ENCODE measurements at places on chromosomes 2 and 18.

DNA sequence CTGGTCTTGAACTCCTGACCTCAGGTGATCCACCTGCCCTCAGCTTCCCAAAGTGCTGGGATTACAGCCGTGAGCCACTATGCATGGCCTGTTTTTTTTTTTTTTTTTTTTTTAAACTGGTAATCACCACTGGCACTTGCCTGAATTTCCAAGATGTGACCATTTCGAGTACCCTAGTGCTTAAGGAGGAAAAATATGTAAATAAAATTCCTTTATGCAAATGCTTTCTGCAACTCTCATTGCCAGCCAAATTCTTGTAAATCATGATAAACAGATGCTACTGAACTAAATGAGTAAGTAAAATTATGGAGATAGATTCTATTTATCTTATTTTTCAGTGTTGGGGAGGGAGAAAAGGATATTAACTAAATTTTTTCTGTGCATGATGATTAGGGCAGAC is 18.6 kb downstream of the CDCA7 start:
- DNase-seq: no peak

DNA sequence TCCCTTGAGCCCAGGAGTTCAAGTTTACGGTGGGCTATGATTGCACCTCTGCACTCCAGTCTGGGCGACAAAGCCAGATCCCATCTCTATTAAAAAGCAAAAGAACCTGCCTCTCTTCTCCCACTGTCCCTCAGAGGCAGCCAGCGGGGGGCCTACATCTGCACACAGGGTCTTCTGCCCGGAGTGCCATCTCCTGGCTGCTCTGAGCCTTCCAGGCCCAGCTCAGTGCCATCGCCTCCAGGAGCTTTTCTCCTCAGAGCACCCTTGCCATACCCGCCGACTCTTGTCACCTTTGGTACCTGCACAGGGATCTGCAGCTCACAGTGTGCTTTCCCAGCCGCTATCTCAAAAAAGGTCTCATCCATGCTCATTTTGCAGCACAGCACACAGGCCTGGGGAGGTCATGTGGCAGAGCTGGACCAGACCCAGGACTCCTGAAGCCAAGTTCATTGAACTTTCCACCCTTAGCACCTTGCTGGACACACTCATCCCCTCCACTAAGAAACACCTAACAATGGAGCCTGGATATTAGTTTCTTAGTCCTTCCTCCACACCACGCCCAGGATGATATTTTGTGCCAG is 186.3 kb downstream of the HAUS1 start:
- DNase-seq: no peak

DNA sequence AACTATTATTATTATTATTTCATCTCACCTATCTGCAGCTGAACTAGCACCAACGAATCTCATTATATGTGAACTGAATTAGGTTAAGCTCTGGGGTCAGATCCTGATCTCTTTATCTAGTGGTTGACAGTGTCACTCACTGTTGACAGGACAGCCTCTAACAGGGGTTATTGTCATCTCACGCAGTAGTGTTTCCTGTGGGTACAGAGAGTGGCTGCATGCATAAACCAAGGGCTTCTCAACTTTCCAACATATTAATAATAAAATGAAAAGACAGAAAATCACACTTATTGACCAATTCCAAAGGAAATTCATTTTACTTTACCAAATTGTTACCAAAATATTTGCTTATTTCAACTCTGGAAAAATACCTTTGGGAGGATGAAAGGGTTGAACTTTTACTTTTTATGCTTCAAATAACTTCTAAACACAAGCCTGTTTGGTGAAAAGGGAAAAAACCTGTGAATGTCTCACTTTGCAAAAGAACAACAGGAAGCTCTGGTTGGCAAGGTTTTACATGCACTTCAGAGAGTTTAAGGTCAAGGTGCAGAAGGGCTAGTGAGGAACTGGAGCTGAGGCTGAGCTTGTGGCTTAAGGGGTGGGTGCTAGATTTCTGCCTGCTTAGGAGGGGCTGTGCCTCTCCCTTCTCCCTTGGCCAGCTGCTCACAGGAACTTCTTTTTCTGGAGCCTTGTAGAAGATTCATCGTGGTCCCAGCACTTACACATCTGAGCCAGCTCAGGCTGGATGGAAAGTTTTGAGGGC is 72.6 kb downstream of the CTAGE1 start:
- DNase-seq: no peak

- DNase-seq: no peak
Measured at GRCh38 chr18:78330766-78331165, 648.9 kb upstream of the SALL3 start.

- no peak for DNase-seq
Measured at GRCh38 chr2:27139310-27139709, at the start of gene PRR30. Gene PRR30 (minus strand): TSS chr2:27139410. CDS start chr2:27138329, 1,081 bp downstream.

DNA sequence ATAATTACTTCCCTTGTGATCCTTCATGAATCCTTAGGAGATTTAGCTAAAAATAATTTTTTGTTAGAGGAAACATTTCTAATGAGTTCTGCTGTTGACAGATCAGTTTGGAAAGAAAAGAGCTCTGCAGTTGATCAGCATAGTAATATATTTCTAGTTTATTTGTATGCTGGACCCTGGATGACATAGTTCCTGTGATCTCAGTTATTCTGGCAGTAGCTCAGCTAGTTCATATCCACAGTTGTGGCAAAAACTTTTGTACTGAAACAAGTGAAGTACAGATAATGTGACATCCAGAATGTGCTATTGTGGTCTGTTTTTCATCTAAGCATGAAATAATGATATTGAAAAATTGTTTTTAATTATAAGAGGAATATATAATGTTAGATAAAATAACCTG is 33.7 kb downstream of the ABI2 start:
- DNase-seq: no peak

GRCh38 chr2:102304268-102304667 is 7.1 kb upstream of the IL1RL1 start:
- DNase-seq: no peak

DNA sequence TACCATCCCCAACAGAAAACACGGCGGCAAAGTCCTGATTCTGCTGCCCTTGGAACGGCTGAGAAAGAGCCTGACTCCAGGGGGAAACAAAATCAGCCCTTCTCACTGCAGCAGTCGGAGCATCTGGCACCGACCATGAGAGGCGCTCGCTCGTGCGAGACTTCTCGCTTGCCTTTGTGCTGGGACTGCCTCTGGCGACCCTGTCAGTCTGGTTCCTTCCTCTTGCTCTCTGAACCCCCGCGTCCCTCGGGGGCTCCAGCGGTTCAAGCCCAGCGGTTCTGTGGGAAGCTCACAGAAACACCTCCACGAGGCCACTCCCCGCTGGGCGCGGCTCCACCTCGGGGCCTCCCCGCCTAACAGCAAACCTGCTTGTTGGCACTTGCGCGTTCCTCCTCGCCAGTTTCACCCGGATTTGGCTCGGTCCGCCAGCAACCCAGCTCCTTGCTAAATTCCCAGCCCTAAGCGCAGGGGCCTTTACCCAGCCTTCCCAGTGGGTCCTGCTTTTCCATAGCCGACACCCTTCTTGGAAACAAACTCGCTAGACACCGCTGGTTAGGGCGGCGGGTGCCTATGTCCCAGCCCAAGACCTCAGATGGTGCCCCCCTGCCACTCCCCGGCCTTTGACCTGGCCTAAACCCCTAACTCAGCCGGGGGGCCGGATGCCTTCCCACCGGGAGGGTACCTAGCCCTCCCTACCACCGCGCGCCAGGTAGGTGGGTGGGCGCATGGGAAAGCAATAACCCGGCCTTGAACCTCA is 2.2 kb downstream of the RND3 start:
- DNase-seq: no peak

GRCh38 chr18:29084120-29084519 is 907.2 kb upstream of the CDH2 start:
- no peak for DNase-seq

DNA sequence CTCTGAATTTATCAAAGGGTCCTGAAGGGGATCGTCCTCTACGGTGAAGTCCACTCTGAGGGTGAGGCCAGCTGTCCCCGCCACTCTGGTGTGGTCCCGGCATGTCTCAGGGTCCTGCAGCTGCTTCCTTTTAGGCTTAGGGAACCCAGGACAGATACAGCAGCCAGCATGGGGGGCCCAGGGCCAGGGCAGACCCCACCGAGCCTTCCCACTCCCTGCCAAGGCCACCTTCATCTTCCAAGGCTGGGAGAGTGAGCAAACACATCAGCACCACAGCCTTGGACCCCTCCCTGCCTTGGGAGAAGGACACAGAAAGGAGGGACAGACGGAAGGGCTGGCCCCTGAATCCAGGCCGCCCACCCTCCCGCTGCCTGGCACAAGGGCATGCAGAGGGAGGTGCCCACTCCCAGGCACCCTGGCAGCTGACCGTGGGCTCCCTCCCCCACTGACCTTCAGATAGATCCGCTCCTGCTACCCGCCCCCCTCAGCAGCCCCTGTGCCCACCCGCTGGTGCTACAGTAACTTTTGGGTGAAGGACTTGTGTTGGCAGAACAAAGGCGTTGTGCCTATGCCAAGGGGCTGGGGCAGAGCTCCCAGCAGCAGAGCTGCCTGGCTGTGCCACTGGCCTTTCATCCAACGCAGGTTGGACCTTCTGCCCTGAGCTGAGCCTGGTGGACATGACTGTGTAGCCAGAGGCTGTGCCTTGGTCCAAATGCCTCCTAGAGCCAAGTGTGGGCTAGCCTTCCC is 7.6 kb downstream of the CYP26B1 start:
- no peak for DNase-seq

DNA sequence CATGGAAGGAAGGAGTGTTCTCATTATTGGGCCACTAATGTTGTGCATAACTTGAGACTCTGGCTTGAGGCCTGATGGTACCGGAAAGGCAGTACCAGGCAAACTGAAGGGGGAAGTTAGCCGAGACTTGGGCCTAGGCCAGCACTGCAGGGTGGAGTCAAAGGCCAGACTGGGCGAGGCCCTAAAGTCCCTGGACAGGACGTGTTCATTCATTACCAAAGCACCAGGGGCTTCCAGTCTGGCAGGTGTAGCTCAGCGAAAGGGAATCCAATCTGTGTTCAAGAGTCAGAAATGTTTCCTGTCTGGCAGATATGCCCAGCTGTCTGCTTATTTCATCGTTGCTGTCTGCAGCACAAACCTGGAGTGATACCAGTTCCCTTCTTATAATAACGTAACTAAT is 4.7 kb upstream of the ITSN2 start:
- no peak for DNase-seq

- DNase-seq: no peak
Measured at GRCh38 chr2:1584691-1585485, 159.4 kb downstream of the PXDN start.

DNA sequence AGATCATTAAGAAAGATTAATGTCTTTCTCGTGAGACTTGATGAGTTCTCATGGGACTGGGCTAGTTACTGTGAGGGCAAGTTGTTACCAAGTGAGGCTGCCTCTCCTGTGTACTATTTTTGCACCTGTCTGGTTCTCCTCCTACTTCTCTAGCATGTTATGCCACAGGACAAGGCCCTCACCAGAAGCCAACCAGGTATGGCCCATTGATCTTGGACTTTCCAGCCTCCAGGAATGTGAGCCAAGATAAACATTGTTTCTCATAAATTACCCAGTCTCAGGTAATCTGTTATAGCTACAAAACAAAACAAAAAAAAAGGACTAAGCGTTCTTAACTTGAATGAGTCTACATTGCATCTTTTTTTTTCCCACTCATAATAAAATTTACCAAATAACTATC is 184.1 kb downstream of the CDH7 start:
- no peak for DNase-seq

DNA sequence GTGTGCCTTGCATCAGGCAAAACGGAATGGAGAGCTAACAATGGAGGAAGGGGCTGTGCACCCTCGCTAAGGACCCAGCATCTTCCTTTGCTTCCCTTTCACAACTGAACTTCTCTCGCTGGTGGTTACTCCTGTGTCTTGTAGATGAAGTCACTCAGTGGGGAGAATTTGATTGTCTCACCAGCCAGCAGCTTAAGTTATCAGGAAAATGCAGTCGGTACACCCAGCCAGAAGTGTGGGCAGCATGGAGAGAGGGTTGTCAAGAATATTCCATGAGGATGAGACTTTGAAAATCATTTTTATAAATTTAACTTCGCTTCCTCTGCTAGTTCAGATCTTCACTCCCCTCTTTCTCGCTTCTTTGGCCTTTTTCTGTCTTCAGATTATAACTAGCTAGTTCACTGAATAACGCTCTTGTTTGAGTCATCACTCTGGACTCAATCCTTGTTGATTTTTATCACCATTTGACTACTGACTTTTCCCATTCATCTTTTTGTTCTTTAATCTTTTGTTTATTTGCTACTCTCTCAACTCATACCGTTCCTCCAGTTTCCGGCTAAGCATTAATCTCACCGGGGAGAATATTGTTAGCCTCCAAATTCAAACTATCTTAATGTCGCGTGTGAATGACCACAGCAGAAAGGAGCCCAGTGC is 221.7 kb downstream of the CD226 start:
- DNase-seq: no peak

- DNase-seq: no peak
Measured at GRCh38 chr2:189146553-189146952, 33.0 kb downstream of the COL5A2 start.

- DNase-seq: no peak
Measured at GRCh38 chr2:212013626-212014025, 525.0 kb downstream of the ERBB4 start.

DNA sequence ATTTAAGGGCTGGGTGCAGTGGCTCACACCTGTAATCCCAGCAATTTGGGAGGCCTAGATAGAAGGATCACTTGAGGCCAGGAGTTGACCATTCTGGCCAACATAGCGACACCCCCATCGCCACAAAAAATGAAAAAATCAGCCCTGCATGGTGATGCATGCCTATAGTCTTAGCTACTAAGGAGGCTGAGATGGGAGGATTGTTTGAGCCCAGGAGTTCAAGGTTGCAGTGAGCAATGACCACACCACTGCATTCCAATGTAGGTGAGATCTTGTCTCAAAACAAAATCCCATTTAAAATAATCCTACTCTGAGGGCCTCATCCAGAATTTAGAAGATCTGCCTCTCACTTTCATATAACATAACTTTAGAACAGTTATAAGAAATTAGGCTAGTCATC is 2.7 kb upstream of the SERTAD2 start:
- DNase-seq: no peak

GRCh38 chr18:59690186-59690982 is 6.8 kb downstream of the CCBE1 start:
- DNase-seq: no peak

GRCh38 chr18:77478646-77479442 is 229.2 kb downstream of the GALR1 start:
- DNase-seq: no peak

DNA sequence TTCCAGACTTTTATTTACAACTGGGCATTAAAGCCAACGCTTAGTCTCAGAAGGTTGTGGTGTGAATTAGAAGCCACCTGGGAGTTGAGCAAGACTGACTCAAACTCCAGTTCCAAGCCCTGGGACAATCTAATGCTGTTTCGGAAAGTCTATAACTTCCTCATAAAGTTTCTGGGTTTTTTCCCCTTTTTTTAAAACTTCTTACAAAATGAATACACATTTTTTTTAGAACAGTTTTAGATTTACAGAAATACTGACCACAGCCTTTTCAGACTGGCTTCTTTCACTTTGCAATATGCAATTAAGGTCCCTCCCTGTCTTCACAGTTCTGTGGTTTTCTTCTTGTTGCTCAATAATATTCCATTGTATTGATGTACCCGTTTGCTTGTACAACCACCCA is 115.9 kb upstream of the TWIST2 start:
- DNase-seq: no peak

Measured in stimulated activated CD4-positive, alpha-beta T cell treated with anti-CD3 and anti-CD28 coated beads, TNF-alpha, amount 100 ng/mL, for 1 hour (primary cell).